Stimulated activated CD8-positive, alpha-beta memory T cell treated with anti-CD3 and anti-CD28 coated beads, Interleukin-7, amount 100 ng/mL, for 48 hours (primary cell): ENCODE measurements at places on chromosomes 3 and 15.

- DNase-seq, result no peak
Observed at GRCh38 chr15:97037080-97037479, 706.6 kb downstream of the NR2F2 start.

GRCh38 chr3:172319595-172319994 is 128.7 kb downstream of the GHSR start:
- no peak for DNase-seq

GRCh38 chr3:61032991-61033390 is 218.3 kb downstream of the FHIT start:
- DNase-seq, result no peak

DNA sequence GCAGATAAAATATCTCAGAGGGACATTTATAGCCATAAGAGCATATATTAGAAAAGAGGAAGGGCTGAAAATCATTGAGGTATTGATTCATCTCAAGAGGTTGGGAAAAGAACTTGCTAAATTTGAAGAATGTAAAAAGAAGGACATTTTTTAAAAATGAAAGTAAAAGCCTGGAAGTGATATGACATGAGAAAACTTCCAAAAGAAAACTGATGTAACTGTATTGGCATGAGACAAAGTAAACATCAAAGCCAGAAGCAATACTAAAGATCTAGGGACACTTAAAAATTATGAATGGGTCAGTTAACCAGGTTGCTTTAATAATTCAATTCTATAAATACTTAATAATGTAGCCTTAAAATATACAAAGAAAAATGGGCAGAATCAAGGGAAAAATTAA is 31.9 kb downstream of the CEP63 start:
- no peak for DNase-seq

GRCh38 chr3:58693940-58694850 is 27.6 kb upstream of the FAM3D start:
- DNase-seq, result no peak

DNA sequence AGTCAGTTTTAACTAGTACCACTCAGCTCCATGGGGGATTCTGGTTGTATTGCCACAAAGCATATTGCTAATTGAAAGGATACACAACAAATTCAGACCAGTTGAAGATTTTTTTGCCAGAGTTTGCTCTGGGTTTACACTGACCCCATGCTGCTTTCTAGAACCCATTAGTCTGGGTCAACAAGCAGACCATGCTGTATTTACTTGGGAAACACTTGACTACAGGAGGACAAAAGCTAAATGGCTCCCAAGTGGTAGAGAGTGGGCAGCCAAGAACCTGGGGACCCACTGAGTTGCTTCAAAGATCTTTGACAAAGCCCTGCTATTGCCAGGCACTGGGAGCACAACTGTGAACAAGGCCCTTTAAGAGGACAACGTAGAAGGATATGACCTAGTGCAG is 86.8 kb upstream of the PSMD6 start:
- DNase-seq, result no peak

- no peak for DNase-seq
Observed at GRCh38 chr3:130661140-130661891, 85.3 kb downstream of the PIK3R4 start.

DNA sequence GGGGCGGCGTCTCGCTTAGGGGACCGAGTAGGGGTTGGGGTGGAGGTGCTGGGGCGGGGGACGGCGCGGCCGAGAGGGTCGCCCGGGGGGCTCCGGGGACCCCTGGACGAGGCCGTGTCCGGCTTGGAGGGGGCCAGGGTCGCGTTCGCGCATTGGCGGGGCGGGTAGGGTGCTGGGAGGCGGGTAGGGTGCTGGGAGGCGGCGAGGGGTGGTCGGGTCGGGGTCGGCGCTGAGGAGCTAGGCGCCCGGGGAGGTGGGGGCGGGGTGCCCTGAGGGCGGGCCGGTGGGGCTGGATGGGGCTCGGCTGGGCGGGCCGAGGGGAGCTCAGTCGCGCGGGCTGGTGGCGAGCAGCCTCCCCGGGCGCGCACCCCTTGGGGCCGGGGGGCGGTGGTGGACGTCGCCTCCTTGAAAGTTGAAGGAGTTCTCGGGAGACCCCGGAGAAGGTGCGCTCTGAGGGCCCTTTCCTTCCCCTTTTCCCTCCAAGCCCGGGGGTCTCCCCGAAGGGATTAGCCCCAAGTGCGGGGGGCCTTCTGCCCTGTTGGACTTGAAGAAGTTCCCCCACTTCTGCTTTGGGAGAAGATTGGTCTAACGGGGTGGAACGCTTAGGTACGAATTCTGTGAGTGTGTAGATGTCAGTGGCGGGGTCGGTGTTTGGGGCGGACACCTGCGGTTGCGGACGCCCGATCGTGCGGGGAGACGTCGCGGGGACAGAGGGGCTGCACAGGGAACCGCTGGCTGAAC is 543 bp downstream of the MEF2A start:
- no peak for DNase-seq

DNA sequence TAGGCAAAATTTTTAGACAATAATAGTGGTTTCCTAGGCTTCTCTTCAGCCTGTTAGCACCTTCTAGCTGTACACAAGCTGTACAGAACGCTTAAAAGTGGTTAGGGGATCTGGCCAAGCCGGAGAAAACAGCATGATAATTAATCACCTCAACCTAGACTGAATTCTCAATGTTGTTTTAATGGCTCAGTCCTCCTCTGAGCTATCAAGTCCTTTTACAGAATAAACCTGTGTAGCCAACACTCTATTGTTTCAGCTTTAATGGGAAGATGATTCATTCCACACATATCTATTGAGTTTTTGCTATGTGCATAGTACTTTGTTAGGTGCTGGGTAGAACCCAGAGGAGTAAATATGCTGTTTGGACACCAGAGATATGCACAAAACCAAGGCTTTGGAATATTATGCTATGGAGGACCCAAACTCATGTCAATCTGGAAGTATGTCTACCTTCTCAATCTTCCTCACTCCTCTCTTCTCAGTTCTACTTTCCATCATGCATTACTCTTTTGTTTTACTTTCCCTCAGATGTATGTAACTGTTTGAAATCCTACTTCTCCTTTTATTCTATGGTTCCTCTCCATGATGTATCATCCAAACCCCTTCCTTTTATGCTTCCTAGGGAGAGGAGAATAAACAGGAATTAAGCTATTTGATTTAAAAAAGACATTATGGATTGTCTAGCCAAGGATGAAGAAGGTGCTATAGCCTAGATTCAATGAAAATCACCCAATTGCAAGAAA is 27.6 kb upstream of the UBE2E2 start:
- no peak for DNase-seq

GRCh38 chr15:31338318-31338878 is 11.8 kb downstream of the KLF13 start:
- no peak for DNase-seq

DNA sequence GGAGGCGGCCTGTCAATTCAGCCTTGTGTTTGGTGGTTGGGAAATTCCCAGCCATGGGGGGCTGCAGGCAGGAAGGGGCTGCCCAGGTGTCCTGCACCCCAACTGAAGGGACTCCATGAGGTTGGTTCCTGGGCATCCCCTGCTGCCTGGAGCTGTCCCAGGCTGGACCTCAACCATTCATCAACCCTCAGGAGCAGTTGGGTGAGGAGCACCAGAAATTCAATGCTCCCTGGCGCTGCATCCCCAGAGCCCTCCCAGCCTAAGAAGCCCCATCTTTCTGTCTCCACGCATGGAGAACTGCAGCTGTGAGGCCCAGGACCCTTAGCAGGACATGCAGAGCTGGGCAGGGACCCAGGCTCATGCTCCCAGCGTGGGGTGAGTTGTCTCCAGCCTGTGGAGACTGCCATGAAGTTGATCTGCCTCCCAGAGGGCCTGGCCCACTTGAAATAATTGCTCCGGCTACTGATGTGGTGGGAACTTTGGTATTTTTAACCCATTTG is 8.0 kb upstream of the SEMA3B start:
- DNase-seq, result no peak

DNA sequence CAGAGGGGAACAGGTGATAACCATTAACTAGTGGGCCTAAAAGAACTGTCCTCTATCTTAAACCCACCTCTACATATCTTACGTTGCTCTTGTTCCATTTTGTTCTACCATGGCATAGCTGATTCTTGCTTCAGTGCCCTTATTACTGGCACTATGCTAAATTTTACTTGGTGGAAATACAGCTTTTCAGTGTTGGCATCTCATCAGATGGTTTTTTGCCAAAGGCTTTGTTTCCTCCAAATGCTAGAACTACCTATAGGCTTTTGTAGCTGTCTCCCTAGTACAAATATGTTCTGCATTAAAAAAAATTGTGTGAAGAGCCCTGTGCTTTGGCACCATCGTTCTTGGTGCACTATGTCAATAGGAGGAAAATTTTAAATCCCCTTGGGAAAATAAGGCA is 145.0 kb upstream of the ZBTB20 start:
- DNase-seq, result no peak

DNA sequence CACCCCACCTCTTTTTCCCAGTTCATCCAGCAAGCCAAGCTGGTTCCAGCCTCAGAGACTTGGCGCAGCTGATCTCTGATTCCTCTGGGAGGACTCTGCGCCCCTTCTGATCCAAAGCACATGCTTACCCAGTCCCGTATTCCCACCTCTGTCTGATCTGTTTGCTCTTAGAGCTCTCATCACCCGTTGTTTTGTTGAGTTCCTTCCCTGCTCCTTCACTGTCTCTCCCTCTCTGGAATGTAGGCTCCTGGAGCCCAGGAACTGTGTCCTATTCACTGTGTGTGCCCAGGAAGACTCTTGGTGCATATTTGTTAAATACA is 1.3 kb upstream of the ZXDC start:
- DNase-seq, result no peak

DNA sequence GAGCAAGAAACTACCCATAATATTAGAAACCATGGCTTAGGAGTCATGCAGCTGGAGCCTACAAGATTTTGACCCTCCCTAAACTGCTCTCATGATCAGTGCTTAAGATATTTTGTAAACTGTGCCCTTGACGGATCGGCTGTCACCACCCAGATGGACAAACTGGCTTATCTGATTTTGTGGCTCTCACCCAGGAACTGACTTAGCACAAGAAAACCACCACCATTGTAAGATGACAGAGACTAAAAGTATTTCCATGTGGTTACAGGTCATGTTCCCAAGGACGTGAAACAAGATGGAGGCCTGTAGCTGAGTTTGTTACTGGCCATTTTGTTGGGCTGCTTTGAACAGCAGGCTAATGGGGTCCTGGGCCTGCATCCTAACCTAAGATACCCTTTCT is 940.9 kb downstream of the OTOL1 start:
- no peak for DNase-seq

DNA sequence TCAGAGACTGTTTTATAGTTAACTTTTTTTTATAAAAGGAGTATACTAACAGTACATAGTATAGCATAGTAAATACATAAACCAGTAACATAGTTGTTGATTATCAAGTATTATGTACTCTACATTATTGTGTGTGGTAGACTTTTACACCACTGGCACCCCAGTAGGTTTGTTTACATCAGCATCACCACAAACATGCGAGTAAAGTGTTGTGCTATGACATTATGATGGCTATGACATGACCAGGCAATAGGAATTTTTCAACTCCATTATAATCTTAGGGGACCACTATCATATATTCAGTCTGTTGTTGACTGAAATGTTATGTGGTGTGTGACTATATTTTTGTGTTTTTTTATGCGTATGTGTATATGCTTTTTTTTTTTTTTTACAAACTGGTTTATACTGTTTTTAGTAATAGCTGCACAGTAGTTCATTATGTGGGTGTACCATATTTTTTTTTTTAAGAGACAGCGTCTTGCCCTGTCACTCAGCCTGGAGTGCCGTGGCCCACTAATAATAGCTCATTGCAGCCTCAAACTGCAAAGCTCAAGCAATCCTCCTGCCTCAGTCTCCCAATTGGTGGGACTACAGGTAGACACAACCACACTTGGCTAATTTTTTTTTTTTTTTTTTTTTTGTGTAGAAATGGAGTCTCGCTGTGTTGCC is 1.9 kb downstream of the CAPN7 start:
- no peak for DNase-seq

- DNase-seq, result no peak
Observed at GRCh38 chr3:44105571-44105970, 136.1 kb upstream of the TOPAZ1 start.

DNA sequence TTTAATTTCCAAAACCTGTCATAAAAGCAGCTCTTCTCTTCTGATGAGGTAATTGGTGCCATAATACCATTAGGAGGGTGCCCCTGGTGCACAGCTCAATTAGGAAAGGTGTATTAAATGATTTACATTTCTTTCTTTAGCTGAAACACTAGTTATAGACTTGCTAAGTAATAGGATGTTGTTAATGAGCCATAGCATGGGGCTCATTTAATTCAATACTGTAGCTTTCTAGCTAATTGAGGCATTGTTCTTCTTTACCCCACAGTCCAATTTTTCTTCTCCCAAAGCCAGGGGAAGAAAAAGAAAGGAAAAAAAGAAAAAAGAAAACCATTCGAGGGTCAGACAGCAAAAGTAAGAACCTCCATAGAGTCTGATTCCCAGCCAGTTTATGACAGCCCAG is 164.0 kb upstream of the HES1 start:
- DNase-seq, result no peak

DNA sequence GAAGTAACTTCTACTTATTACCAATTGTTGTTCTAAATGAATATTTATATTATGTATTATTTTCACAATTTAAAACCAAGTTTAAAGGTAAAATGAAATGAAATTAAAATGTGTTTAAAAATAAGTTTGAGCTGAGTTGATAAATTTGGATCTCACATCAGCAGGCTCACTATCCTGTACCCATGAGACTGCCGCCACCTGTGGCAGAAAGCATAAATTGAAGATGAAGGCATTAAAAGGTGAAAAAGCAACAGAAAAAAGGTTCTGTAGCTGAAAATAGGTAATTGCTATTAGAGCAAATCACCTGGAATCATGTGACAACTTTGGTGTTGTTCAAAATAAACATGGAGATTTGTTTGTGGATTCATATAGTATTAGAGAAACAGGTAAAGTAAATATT is 133.0 kb upstream of the CADM2 start:
- no peak for DNase-seq

- DNase-seq, result no peak
Observed at GRCh38 chr3:160394009-160394392, 5.0 kb downstream of the IFT80 start.

DNA sequence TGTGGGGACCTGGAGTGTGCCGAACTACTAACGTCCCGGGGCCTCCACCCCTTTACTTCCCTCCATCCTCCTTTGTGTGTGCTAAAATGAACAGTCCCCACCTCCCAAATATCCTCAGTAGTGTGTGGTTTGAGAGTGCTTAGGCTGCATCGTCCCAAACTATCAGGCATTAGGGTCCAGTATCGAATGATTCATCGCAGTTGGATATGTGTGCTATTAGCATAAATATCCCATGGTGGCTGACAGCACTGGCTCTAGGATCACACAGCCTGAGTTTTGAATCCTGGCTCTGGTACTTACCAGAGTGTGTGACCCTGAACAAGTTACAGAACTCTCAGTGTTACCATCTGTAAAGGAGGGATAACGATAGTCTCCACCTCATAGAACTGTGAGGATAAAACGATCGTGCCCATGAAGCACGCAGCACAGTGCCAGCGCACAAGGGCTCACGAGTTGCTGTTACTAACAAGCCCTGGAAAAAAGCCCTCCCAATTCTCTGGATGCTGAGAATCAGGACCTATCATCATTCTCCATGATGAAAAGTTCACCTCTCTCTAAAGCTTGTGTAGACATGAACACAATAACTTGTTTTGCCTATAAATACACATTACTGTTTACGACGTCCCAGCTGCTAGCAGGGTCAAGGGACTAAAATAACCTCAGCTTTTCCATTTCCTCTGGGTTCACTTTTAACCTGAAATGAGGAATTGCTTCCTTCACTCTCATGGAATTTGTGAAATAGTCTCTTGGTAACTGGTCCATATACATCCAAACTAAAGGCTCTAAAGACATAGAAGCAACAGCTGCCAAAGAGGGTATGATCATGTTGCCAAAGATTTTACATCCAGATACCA is 51.0 kb downstream of the VGLL4 start:
- DNase-seq, result no peak
